ENCODE measurements at places on chromosomes 3 and 15.

DNA sequence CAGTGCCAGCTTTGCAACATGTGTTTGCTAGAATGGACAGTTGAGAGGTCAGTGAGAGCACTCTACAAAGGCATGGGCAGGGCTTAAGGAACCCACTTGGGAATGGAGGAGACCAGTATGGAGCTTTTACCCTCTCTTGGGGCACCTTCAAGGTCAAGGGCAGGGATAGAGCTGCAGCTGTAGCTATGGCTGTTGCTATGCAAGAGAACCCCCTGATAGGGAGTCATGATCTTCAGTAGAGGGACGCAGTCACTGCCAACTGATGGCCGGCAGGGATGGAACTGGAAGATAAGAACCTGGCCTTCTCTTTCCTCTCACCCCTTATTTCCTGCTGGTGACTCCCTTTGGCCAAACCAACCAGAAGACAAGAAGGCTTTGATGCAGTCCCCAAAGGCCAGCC, 40.3 kb downstream of the THSD4 start:
- DNase-seq = no peak

DNA sequence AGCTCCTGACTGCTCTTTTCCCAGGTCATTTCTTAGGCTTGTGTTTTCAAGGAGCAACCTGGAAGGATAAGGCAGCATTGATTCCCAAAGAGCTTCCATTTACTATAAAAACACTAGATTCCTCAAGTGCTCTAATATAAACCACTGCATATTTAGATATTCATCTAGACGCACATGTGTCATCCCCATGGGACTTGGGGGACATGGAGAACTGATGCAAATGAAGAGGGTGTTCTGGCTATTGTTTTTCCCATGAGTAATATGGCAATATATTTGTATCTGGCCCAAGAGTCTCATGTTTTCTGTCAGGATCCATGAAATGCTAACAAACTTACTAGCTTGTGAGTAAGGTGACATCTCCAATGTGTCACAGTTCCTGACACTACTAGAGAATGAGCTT, 31.3 kb downstream of the HACD2 start:
- DNase-seq = no peak

- DNase-seq = no peak
Measured at GRCh38 chr15:73760330-73761329, 7.5 kb upstream of the INSYN1 start.

GRCh38 chr3:31498791-31499190, 33.9 kb upstream of the STT3B start:
- no peak for DNase-seq

GRCh38 chr3:55559500-55560423, 72.7 kb upstream of the WNT5A start:
- DNase-seq = no peak

- no peak for DNase-seq
Measured at GRCh38 chr15:40011303-40011702, 27.7 kb downstream of the SRP14 start.

- no peak for DNase-seq
Measured at GRCh38 chr15:69609176-69609575, 156.6 kb downstream of the RPLP1 start.

- no peak for DNase-seq
Measured at GRCh38 chr3:196354132-196354531, 15.9 kb upstream of the TM4SF19 start.

DNA sequence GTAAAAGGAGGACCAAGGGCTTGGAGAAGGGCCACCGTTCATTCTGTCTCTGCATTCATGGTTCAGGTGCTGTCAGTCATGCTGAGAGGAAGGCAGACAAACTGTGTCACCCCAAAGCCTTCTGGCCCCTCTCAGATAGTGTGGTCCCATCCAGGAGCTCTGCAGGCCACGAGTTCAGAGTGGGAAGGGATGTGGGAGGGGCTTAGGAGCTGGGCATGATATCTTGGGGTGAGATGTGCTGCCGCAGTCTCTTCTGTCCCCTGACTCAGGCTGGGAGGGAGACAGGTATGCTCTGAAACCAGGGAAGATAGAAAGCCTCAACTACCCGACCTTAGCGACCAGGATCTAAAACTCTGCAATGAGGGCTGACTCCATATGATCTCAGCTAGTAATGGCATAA, 19.6 kb upstream of the MYO1E start:
- DNase-seq = no peak

DNA sequence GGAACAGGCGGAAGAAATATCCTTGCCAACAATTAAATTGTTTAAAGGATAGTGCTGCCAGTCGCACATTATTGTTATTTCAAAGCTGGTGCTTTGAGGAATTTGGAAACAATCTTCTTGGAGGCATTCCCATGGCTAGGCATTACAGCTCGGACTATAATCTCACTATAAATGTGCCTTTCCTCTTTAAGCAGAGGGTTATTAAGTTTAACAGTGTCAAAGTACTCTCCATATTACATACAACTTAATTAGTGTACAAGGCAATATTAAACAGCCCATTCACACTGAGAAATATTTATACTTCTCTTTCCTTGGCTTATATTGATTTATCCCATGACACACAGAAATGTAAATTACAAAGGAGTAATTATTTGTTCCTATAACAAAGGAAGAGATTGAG, 54.0 kb upstream of the FAM3D start:
- DNase-seq = no peak

- DNase-seq = no peak
Measured at GRCh38 chr3:13556207-13556606, 7.3 kb downstream of the FBLN2 start.

DNA sequence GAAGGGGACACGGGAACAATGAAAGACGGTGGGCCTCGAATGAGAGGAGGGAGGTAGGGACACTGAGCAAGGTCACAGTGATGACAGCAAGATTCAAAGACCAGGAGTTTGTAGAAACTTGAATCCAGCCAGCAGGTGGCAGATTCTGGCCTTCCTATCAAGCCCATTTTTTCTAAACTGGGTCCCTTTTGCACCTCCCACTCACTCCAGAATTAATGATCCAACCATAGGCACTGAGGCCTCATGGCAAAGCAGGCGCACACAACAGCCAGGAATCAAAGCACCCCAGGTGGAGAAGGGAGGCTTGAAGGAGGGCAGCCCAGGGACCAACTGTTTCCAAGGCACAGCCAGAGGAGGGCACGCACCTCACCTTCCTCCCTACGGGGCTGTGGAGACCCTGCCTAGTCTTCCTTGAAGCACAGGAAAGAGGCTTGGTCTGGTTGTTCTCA, 90.2 kb downstream of the ANP32A start:
- DNase-seq = no peak

DNA sequence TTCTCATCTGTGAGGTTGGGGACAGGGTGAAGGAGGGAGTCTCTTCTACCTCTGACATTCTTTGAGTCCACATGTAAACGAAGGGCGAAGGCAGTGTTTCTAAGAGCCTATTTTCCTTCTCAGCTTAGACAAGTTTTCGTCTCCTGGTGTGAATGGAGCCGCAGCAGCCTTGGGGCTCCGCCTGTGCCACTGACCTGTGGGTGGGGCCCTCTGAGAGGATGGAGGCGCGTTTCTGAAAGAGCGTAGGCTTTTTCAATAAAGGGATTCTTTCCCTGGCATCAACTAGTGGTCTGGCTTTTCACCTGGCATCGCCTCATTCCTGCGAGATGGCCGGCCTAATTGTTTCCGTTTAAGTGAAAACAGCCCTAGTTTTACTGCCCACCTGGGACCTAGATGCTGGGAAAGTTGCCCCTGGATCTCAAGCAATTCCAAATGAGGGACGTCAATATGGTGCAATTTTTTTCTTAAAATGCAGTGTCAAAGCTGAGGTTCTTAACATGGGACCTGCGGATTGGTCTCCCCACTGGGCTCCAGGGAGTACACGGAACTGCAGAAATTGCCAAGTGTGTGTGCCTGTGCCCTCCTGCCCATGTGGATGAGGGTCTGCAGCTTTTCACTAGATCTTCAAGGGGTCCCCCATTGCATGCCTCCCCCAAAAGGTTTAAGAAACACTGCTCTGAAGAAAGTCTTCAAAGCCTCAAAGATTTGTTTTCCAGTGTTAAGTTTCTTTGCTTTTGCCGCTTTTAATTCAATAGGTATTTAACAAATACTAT, 958 bp downstream of the GLDN start:
- no peak for DNase-seq

- no peak for DNase-seq
Measured at GRCh38 chr3:138916824-138917223, 30.1 kb downstream of the FOXL2 start.

- no peak for DNase-seq
Measured at GRCh38 chr3:46576-46975, 150.0 kb upstream of the CHL1 start.

- DNase-seq = no peak
Measured at GRCh38 chr15:59124261-59124660, 19.3 kb downstream of the CCNB2 start.

DNA sequence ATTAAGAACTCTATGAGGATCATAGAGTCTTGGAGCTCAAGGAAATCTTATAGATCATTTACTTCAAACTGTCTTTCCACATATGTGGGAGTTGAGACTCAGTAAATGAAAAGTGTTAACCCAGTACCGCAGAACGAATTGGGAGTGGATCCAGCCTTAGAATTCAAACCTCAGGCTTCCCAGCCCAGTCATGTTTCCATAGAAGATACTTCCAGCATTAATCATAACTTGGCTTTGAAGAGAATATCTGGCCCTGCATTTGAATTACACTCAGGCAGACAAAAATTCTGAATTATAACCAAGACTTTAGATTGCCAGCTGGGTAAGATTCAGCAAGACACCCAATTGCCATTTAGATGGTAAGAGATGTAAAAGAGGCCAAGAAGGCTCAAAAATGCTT, 972.0 kb downstream of the TUSC7 start:
- DNase-seq = no peak

GRCh38 chr3:40524222-40524567, 565 bp upstream of the ZNF621 start:
- no peak for DNase-seq

- DNase-seq = no peak
Measured at GRCh38 chr3:143134471-143134870, 14.9 kb downstream of the CHST2 start.

GRCh38 chr3:129587566-129588210, 18.8 kb downstream of the PLXND1 start:
- no peak for DNase-seq

DNA sequence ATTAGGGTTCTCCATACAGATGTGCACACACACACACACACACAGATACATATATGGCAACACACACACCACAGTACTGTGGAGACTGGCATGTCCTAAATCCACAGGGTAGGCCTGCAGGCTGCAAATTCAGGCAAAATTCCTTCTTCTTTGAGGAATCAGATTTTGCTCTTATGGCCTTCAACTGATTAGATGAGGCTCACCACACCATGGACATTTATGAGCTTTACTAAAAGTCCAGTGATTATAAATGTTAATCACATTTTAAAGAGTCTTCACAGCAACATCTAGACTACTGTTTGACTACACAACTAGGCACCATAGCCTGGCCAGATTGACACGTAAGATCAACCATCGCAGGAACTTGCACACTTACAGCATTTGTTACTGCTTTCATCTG, 140.3 kb upstream of the UBE3A start:
- no peak for DNase-seq

- no peak for DNase-seq
Measured at GRCh38 chr3:12097971-12098370, 60.7 kb downstream of the TIMP4 start.

GRCh38 chr3:186502138-186502948, 41.8 kb downstream of the CRYGS start:
- DNase-seq = no peak

GRCh38 chr15:39125904-39126303, 455.0 kb upstream of the THBS1 start:
- DNase-seq = no peak

- DNase-seq = no peak
Measured at GRCh38 chr15:64348455-64348854, 7.5 kb downstream of the CSNK1G1 start.

GRCh38 chr15:42819786-42820185, 82.9 kb upstream of the CDAN1 start:
- no peak for DNase-seq

- DNase-seq = no peak
Measured at GRCh38 chr15:100759106-100759505, 120.5 kb upstream of the ALDH1A3 start.

DNA sequence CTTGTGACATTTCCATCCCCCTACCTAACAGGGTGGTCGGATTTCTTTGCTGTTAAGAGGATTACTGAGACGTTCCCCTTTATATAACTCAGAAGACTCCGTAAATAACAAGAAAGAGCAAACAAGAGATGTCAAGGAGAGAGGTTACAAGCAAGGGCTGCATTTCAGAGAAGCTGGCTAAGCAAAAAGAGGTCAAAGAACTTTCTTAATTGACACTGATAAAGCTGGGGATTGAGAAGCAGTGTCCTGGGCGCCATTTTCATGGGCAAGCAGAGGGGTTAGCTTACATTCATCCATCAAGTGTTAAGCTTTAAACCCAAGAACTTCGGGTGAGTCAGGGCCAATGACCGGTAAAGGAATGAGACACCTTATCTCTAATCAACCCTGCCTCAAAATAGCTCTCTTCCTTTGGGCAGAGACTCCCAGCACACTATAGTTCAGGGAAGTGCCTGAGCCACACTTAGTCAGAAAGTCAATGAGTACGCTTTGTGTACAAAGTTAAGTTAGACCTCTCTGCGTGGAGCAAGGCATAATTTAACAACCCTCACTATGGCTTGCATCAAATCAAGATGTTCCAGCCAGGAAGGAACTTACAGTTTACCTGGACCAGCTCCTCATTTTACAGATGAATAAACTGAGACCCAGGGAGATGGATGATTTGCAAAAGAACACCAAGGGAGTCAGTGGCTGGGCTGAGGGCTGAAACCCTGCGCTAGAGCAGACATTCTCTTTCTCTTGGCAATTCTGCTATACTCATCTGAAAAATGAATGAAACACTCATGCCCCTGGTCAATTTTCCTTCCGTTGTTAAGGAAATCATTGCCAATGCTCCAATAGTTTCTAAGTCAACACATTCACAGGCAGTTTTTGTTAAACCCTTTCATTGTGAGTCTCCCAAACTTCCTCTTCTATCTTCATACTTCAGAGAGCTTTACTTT, 44.6 kb downstream of the CCNL1 start:
- no peak for DNase-seq

DNA sequence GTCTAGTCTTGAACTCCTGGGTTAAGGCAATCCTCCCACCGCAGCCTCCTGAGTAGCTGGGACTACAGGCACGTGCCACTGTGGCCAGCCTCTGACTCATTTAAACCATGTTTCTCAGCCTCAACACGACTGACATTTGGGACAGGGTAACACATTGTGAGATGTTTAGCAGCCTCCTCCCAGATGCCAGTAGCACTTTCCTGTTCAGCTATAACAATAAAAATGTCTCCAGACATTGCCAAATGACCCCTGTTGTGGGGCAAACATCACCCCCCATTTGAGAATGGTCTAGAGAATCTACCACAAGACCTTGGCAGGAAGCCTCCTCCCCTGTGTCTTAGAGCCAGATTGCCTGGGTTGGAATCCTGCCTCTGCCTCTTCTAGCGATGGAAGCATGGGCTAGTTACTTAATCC, 8.4 kb downstream of the TMEM40 start:
- no peak for DNase-seq

- no peak for DNase-seq
Measured at GRCh38 chr3:73846951-73847350, 222.2 kb upstream of the PDZRN3 start.
